ENCODE measurements at places on chromosomes 5 and 9.

DNA sequence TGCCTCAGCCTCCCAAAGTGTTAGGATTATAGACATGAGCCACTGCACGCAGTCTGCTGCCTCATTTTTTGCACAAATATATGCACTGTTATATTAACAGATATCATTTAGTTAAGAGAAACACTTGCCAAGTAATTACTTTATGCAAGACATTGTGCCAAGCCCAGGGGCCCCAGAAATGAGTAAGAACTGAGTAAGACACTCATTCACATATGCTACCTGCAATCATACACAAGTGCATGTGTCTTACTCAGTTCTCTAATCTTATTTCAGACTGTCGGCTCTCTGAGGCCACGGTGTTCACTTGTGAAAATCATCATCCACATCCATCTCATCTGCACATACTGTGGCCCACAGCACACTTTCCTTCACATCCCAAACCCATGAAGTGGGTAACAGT is 16.0 kb downstream of the TRAF1 start:
- no peak for DNase-seq

GRCh38 chr5:61085885-61086284 is 76.4 kb downstream of the SMIM15 start:
- DNase-seq, result no peak

- no peak for DNase-seq
These were observed 355.8 kb upstream of the SMARCA2 start for GRCh38 chr9:1659363-1659690.

DNA sequence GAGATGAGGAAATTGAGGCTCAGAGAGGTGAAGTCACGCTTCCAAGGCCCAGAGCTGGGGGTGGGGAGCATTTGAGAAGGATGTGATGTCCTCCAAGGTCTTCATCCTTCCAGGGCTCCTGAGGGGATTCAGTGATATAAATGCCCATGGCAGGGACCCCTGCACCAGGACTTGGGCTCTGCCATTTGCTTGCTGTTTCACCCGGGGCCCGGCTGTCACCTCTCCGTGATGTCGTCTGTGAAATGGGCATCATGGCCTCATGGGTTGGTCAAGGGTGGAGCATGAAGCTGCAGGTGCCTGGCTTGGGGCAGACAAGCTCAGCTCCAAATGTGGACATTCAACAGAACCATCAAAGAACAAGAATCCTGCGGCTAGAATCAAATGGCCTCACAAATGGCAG is 253.1 kb downstream of the PBX3 start:
- no peak for DNase-seq

Measured in fibroblast of pulmonary artery (primary cell).